ENCODE measurements at places on chromosomes 11 and 22. TPM values are rescaled to one million over a fixed set of nuclear protein-coding genes. Genes with fewer than 3 reads are reported as not detected.
A peak's percentile ranks its signal among the peaks of the same experiment; 100 is the strongest.

GRCh38 chr11:57641011-57641807 is 8.5 kb downstream of the YPEL4 start:
- peak; percentile 11 for ATAC-seq

The OR5B21 gene
- not detected for total RNA-seq

DNA sequence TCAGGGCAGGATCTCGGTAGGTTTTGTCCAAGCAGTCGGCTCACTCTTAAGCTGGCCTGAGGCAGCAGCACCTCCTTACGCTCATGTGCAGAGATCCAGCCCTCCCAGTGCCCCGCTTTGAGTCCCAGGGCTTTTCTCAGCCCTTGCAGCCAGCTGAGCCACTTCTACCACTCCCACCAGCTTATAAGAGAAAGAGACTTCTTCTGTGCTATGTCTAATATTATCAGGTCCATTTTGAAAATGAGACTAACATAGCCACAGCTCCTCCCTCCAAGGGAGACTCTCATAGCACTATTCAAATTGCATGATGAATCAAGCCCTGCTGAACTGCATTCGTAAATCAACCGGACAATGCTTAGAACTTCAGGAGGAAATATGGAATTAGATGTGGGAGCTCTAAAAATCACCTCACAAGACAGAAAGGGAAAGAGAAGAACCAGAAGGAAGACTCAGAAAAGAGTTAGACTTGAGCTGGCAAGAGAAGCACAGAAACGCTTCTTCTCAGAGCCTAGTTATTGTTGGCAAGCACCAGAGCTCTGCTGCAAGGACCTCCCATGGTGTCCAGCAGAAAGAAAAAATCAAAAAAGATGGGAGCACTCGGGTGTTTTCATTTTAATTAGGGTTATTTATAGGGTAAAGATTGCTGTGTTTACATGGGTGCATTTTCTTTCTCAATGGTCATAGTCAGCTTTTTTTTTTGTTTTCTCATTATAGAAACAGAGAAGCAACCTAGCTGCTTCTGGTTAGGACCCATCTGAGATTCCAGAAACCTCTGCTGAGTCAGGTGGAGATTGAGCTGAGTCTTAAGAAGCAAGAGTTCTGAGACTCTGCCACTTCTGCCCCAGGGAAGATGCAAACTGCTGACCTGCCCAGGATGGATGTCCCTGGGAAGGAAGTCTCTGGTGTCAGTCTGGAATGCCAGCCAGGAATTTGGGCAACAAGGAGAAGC is 181.4 kb downstream of the ETS1 start:
- peak; percentile 62 for ATAC-seq

GRCh38 chr11:30360741-30361140 is 37.8 kb downstream of the ARL14EP start:
- ATAC-seq: no peak

- no peak for ATAC-seq
These were observed 31.2 kb downstream of the CCDC83 start for GRCh38 chr11:85886089-85887056.

- no peak for ATAC-seq
These were observed 22.3 kb upstream of the BAIAP2L2 start for GRCh38 chr22:38132794-38133193.

- ATAC-seq: no peak
These were observed 6.5 kb downstream of the PPFIBP2 start for GRCh38 chr11:7520011-7520942.

- no peak for ATAC-seq
These were observed 721.4 kb downstream of the BRD1 start for GRCh38 chr22:49106096-49106841.

The POU2F3 gene
- total RNA-seq: 34.3 TPM

DNA sequence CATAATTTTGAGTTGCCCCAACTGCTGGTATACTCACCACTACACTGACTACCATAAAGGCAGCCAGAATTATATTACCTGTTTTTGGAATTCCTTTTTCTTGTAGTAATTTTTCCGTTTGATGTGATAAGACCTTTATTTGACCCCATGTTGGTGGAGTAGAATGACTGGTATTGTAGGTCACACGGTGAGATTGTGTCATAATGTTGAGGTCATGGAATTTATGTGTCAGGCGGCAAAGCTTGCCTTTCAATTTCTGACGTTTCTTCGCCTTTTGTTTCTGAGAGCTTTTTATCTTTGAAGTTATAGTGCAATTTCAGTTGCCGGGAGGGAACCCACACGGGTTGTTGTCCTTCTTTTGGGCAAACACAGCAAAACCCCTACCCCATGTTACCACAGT is 13.0 kb downstream of the OR52K1 start:
- no peak for ATAC-seq

Measured in motor neuron (in vitro differentiated cells).